Cortex of kidney (tissue), 1 donor: ENCODE measurements at places on chromosomes 4 and X.

GRCh38 chr4:1846580-1846979 is 9.4 kb downstream of the LETM1 start:
- DNase-seq, result no peak

GRCh38 chrX:24890677-24891076 is 125.1 kb downstream of the ARX start:
- no peak for DNase-seq

GRCh38 chrX:40418146-40418812 is 162.5 kb upstream of the ATP6AP2 start:
- no peak for DNase-seq

DNA sequence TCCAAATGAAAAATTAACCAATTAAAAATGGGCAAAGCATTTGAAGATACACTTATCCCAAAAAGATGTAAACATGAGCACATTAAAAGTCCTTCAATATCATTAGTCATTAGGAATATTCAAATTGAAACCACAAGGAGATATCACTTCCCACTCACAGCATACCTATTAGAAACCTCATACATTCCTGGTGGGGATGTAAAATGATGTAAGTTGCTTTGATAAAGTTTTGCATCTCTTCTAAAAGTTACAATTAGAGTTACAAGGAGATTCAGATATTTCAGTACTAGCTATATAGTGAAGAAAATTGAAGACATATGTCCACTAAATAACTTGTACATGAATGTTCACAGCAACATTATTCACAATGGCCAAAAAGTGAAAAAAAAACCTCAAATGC is 1109.3 kb upstream of the LCORL start:
- no peak for DNase-seq

DNA sequence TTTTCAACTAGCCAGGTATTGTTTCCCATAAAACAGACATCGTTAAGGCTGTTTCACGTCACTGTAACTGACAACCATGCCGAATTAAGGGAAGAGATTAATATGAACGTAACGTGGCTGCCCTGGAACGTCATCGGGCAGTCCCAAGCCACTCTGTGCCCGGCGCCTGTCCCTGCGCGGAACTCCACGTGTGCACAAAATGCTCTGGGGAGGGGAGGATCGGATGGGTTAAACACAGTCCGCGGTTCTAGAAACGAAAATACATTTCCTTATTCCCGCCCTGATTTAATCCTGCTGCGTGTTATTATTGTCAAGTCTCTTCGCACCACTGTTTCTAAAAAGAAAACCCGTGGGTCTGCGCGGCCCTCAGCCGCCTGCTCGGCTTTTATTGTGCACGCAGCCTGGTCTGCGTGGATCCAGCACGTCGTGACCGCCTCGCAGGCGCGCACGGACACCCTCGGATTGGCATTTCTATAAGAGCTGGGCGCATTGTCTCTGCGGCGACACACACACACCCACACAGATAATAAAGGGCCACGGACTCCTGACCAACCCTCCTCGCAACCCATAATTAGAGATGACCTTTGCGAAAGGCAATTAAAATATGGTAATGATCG is 69.6 kb upstream of the BCOR start:
- DNase-seq, result no peak

DNA sequence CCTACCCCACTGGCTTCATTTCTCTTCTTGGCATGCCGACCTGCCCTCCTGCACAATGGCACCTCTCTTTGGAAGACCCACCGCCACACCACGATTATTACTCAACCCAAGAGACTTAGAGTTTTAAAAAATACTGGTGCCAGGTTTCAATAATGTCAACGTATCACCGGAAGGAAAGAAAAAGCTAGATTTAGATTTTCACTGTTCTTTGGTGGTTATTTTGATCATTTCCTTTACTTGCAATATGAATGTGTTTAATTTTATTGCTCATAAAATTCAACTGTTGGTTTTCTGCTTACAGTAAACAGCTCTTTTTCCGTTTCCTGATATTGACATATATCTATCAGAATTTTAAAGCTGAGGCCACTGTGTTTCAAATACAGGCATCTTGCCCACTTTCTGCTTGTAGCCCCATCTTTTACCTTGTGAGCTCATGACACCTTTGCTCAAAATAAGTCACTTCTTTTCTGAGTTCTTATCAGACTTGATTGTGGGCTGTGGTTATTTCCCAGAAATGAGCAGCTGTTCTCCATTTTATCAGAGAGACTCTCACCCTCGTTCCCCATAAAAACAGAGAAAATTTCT is 439.1 kb downstream of the INPP4B start:
- no peak for DNase-seq

GRCh38 chrX:14309431-14309830 is 219.9 kb upstream of the GLRA2 start:
- DNase-seq, result no peak

DNA sequence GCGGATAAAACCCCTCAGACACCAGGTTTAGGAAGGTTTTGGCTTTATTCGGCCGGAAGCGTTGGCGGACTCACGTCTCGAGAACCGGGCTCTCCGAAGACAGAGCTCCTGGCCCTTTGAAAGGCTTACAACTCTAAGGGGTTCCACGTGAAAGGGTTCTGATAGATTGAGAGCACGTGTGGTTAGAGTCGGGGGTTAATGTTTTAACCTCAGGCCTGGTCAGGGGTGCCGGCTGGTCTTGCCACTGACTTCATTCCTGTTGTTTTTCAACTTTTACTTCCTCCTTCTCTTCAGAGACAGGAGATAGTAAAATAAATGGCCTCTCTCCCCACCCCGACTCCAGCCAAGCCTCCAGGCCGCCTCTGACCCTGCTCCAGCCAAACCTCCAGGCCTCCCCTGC is 4.7 kb upstream of the ASMT start:
- DNase-seq, result no peak

GRCh38 chrX:134171661-134172587 is 65.1 kb upstream of the CCDC160 start:
- DNase-seq, result peak; percentile 3

DNA sequence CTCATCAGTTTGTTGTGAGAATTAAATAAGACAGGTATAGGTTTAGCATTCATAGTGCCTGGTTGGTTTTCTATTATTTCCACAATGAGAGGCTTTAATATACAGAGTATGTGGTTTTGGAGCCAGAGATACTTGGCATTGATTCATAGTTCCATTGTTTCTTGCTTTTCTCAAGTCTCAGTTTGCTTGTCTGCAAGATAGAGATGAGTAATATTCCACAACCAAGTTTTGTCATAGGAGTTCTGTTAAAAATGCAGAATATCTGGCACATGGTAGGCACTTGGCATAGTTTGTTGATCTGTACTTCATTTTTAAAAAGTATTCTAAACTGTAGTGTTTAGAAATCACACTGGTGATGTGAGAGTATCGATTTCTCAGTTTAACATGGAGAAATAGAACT is 37.5 kb upstream of the EDA2R start:
- DNase-seq, result no peak

DNA sequence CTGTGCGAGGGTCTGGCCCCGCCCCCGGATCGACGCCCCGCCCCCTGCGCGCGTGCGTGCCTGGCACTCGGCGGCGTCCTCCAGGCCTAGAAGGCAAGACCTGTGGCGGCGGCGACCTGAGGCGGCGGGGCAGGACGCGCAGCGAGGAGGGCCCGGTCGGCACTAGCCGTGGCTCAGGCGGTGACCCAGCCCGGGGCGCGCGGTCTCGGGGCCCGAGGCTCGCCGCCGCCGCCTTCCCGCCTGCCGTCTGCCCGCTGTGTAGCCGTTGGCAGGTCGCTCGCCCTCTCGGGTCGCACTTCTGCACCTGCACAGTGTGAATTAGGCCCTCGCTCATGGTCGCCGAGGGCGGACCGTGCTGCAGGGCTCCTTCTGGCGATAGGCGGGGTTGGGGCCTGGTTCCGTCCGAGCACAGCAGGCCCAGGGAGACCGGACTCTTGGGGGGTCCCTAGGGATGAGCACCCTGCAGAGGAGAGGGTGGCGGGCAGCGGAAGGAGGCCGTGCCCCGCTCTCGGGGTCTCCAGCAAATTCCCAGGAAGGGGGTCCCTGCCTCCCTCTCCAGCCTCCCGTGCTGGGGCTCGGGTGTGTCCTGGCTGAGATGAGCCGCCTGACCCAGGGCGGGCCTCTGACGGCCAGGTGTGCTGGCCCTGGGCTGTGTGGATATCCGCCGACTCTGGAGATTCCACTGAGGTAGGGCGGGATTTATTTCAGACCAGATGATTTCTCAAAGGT is 557 bp upstream of the FAM53A start:
- peak; percentile 30 for DNase-seq

GRCh38 chr4:7861440-7861881 is 78.2 kb downstream of the AFAP1 start:
- DNase-seq, result no peak

- no peak for DNase-seq
Observed at GRCh38 chr4:4852591-4853362, 6.7 kb upstream of the MSX1 start.

DNA sequence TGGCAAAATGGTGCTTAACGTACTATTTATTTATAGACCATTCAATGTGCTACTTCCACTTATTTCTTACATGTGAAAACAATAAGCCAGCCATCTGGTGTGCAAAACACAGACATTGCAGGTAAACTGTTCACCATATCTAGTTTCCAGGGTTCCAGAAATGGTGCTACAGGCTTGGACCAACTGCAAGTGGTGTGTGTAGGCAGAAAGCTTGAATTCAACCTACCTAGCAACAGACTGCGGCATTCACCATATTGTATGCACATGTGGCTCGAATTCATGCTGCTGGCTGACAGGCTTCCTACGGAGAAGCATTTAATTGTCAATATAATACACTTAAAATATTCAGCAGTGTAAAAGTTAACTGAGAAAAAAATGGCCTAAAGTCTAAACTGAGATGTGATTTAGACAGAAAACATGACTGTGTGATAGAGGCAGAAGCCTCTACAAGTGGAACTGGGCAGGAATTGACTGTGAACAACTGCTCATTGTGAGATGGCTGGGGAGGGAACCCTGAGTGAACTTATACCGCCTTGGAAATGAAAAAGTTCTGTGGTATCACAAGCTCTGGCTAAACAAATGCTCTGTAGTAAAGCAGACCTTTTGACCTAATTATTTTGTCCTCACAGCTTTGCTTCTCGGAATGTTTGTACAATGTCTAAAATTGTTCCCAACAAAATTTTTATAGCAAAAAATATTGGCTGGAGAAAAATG is 434.7 kb downstream of the GRIA2 start:
- DNase-seq, result no peak

- DNase-seq, result no peak
Observed at GRCh38 chr4:64737026-64737853, 328.0 kb upstream of the TECRL start.

DNA sequence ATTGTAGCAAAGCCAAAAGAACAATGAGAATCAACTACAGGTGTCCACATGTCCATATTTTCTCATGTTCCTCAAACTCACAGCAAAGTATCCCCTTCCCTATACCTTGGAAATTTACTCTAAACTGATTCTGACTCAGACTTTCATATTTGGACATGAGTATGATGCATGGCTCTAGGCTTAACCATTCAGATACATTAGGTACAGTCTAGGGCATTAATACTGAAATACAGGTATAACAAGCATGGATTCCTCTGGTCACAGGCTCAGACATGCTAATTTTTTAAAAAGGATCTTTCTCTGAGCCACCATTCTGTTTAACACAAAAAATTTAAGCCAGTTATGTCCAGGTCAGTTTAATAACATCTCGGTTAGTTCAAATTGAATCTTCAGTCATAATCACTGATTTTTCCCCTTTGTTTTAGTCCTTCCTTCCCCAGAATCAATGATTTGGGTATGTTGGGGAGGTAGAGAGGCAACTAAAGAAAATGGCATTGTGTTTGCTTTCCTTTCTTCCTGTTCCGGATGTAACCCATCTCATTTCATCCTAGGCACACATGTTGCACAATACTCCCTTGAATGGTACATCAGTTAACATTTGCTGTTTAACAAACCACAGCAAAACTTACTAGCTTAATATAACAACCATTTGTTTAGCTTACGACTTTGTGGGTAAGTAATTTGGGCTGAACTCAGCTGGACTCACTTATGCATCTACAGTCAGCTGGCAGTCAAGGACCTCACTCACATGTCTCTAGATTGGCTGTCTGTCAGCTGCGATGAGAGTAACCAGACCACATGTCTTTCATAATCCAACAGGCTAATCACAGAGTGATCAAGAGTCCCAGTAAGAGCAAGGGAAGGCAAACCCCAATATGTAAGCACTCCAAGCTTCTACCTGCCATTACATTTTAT is 75.3 kb upstream of the GRIA3 start:
- DNase-seq, result no peak

DNA sequence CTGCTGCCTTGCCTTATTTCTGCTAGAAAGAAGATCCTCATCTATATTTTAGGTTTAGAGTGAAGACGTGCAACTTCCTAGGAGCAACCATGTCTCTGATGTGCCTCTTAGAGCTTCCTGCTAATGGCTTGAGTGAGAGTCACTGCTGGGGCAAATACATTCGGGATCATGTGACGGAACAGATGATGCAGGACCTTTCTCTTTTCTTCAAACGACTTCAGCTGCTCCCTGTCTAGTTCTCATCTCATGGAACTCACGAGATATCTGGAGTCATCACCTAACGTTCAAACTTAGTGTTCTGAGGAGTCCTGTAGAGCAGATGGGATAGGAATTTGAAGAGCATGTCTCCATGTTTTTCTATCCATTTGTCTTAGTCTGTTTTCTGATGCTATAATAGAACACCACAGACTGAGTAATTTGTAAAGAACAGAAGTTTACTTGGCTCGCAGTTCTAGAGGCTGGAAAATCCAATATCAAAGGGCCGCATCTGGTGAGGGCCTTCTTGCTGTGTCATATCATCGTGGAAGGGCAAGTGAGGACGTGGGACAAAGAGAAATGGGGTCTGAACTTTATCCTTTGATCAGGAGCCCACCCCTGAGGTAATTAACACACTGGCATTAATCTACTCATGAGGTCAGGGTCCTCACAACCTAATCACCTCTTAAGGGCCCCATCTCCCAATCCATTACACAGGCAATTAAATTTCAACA is 43.5 kb upstream of the SCRG1 start:
- no peak for DNase-seq

DNA sequence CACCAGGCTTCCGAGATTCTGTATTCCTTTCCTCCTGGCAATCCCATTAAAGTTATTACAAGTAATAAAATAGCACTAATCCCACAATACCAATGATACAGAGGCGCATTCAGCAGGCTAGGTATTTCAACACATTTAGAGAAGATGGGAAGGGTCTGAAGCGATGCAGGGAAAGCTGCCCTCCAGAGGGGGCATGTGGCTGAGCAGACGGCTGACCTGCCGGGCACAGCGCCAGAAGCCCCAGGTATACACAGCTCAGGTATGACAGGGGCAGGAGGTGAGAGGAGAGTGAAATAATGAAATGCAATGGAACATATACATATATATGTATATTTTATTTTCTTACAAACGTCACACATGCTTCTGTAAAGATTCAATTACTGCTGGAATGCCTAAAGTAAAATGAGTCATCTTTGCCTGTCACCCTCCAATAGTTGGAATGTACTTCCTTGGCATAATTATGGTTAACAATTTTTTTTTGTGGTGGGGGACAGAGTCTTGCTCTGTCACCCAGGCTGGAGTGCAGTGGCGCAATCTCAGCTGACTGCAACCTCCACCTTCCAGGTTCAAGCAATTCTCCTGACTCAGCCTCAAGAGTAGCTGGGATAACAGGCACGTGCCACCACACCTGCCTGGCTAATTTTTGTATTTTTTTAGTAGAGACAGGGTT is 21.3 kb upstream of the CDKN2AIP start:
- DNase-seq, result no peak

- DNase-seq, result no peak
Observed at GRCh38 chrX:52346174-52347165, 22.4 kb upstream of the XAGE2 start.

GRCh38 chrX:10326578-10326977 is 169.8 kb downstream of the CLCN4 start:
- DNase-seq, result no peak
